ENCODE measurements at places on chromosomes 5 and 9.
A peak's percentile ranks its signal among the peaks of the same experiment; 100 is the strongest.

GRCh38 chr9:78280982-78281668 lies 15.8 kb upstream of the PSAT1 start:
- peak; percentile 93 for DNase-seq

DNA sequence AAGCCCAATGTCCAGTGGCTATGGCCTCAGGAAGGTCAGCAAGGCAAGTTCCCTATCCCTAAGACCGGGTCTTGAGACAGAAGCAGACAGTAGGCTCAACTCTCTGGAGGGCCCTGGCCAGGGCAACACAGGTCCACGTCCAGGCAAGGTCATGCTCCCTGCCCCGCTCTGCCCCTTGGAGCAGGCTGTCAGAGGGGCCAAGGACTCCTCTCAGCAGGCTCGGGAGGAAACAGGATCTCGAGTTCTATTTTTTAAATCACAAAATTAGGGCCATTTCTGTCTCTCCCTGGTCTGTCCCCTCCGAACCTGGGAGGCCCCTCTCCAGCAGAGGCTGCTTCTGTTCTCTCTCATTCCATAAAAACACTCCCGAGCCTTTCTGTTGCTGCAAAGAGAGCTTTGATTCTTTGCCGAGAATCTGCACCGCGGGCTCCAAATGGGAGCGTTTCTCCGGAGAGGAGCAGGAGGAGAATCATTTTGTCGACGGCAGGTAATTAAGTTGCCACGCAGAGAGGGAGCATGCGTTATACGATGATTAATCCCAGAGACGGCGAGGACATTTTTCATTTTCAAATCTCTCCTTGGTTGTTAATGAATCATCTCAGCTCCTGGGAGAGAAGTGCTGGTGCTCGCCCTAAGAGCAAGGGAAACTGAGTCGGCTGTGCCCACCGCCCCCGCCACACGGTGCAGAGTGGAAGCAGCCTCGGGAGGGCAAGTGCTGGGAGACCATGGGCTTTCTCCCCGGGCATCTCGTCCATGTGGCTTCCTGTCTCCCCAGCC lies 24.5 kb upstream of the FCN1 start:
- DNase-seq: no peak

- peak; percentile 63 for DNase-seq
Measured at GRCh38 chr9:112112519-112112918, 62.6 kb downstream of the SUSD1 start.

GRCh38 chr9:136847826-136848392 lies 1.3 kb upstream of the PHPT1 start:
- DNase-seq: peak; percentile 64

- DNase-seq: no peak
Measured at GRCh38 chr5:150024346-150024984, 23.9 kb downstream of the HMGXB3 start.

GRCh38 chr9:15889555-15889954 lies 336.7 kb downstream of the CCDC171 start:
- DNase-seq: peak; percentile 4

DNA sequence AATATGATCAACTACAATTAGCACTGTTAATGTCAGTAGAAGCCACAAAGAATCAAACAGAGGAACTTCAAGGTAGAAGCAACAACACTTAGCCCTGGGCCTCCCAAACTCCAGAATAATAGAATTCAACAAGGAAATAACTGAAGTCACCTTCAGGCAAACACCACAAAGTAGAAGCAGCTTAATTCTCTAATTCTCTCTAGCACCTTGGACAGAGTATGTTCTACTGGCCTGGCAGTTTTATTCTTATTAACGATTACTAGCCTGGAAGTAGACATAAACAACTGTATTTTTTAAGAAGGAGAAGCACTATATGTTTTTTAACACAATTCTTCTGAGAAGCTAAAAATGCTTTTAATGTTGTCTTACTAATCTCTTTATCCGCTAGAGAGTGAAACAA lies 911.9 kb downstream of the DTWD2 start:
- no peak for DNase-seq

DNA sequence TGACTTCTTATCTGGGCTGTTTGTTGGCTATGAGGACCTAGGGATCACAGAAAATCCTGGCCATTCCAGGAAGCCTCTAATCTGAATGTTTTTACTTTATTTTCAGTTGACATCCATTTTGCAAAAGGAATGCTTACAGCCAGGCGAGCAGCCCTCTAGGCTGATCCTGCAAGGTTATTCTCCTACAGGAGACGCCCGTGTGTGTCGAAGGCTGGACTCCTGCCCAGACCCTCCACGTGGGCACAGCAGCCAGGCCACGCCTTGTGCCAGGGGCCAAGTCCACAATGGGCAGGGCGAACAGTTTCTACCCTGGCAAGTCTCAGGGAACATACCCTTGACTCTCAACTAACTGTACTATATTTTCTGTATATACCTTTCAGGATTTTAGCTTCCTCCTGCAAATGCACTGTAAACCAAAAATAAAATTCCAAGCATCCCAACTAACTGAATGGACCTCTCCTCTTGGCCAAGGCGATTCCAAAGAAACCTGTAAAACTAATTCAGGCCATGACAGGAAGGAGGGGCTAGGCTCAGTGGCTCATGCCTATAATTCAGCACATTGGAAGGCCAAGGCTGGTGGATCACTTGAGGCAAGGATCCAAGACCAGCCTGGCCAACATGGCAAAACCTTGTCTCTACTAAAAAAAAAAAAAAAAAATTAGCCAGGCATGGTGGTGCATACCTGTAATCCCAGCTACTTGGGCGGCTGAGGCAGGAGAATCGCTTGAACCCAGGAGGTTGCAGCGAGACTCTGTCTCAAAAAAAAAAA lies 5.7 kb downstream of the CMBL start:
- no peak for DNase-seq

GRCh38 chr5:2732850-2733249 lies 18.6 kb downstream of the IRX2 start:
- no peak for DNase-seq

GRCh38 chr5:148063861-148064260 lies at the start of gene SPINK5:
SPINK5 (plus strand) TSS chr5:148063980; CDS start chr5:148064045, 65 bp downstream.
- no peak for DNase-seq

Measured in skeletal muscle cell (primary cell).